Caco-2 (cell line): ENCODE measurements at places on chromosomes 12 and 14.

DNA sequence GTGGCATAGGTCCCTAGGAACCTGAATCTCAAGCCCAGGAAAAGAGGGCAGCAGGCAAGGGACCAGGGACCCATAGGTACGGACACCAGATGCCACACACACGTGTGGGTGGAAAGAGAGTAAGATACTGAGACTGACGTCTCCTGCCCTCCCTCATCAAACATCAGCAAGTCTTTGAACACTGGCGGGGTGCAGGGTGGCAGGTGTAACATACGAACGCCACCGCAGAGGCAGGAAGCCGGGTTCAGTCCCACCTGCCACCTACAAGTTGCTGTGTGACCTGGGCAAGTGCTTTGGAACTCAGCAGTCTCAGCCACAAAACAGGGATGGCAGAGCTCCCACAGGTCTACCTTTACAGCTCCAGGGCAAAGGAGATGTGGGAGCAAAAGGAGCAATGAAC is 11.1 kb downstream of the ACTN1 start:
- no peak for DNase-seq

DNA sequence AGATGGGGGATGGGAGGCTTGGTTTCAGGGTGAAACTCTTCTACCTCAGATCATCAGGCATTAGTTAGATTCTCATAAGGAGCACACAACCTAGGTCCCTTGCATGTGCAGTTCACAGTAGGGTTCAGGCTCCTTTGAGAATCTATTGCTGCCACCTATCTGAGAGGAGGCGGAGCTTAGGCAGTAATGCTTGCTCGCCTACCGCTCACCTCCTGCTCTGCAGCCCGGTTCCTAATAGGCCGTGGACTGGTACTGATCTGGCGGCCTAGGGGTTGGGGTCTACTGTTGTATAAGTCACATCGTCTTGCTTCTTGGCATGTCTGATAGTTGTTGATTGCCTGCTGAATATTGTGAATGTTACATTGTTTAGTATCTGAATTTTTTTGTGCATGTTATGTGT is 12.2 kb downstream of the SCYL2 start:
- no peak for DNase-seq

DNA sequence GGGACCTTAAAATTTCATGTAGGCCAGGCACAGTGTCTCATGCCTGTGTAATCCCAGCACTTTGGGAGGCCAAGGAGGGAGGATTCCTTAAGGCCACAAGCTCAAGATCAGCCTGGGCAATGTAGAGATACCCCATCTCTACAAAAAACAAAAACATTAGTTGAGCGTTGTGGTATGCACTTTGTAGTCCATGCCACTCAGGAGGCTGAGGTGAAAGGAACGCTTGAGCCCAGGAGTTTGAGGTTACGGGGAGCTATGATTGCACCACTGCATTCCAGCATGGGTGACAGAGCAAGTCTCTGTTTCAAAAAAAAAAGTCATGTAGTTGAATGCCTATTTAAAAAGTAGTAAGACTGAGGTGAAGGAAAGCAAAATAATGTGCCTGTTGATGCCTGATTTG is 83.5 kb downstream of the TTC6 start:
- DNase-seq, result no peak

DNA sequence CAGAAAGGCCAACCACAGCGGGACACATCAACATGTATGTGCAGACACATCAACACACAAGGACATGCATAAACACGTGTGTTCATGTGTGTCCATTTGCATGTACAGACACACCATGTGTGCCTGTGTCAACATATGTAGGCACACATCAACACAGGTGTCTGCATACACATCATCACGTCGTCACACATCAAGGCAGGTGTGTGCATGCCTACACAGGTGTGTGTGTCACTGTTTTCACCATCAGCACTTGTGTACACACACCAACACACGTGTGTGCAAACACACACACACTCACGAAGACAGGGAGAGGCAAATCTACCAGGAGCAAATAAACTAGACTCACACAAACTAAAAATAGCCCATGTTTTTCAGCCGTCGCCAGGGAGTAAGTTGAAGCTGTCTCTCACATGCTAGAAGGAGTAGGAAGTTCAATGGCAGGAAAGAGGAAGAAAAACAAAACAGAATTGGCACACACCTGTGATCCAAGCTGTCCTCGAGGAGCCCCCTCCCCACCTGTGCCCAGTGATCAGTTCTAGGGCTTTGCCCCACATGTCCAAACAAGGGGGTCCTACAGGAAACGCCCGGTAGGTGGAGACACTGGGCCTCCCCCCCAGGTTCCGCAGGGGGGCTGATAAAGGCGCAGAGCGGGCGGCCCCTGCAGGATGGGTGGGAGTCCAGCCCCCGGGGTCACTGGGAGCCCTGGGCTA is 7.4 kb downstream of the SCARB1 start:
- DNase-seq, result no peak

DNA sequence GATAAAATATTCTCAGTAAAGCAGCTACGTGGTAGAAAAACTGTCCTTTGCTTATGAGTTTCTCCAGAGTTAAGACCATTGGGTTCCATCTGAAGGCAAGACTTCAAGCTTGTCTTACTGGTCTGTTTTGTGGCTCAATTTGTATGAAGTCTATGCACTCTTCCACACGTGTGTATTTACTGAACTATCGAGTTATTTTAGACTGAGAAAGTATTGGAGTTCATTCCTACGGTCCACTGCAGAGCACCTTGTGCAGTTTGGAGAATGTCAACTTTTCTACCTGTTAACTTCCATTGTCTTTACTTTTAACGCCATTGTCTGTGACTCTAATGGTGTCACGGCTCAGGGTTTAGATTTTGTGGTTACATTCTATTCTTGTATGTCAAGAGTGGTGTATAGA is 3.7 kb downstream of the HIF1A start:
- no peak for DNase-seq
